Astrocyte of the cerebellum (primary cell): ENCODE measurements at places on chromosomes 12 and 14.

GRCh38 chr14:76811561-76811960 is 1.1 kb downstream of the ANGEL1 start:
- no peak for DNase-seq

DNA sequence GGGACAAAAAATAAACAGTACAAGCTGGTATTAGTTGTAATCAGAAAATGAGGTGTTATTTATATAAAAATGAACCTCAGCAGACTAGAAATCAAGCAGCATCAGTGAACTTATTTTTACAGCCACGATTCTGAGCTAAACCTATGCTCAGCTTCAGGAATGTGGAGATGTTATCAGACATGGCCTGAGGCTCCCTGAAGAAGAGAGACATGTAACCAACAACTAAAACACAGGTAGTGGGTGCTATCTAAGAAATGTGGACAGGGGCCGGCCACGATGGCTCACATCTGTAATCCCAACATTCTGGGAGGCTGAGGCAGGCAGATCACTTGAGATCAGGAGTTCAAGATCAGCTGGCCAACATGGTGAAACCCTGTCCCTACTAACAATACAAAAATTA is 534.3 kb downstream of the VRK1 start:
- no peak for DNase-seq

- no peak for DNase-seq
Measured at GRCh38 chr12:53667080-53667479, 8.8 kb downstream of the ATP5MC2 start.

- DNase-seq = peak; percentile 54
Measured at GRCh38 chr12:51351913-51352532, 5.5 kb upstream of the CELA1 start.

GRCh38 chr12:106999446-106999845 is 12.5 kb upstream of the MTERF2 start:
- no peak for DNase-seq
